Activated CD4-positive, alpha-beta T cell treated with anti-CD3 and anti-CD28 coated beads, Interleukin-2, Interleukin-4, amounts not matched to agents 100 ng/mL and 50 ng/mL, durations not matched to agents 16 hours and 8 hours (primary cell): ENCODE measurements at places on chromosomes 2 and 18.

GRCh38 chr2:34371711-34372110 is 772.6 kb upstream of the FAM98A start:
- DNase-seq: no peak

- DNase-seq: no peak
Observed at GRCh38 chr2:73043276-73043675, 28.2 kb downstream of the SFXN5 start.

GRCh38 chr2:220228310-220229006 is 601.0 kb downstream of the SLC4A3 start:
- DNase-seq: no peak

DNA sequence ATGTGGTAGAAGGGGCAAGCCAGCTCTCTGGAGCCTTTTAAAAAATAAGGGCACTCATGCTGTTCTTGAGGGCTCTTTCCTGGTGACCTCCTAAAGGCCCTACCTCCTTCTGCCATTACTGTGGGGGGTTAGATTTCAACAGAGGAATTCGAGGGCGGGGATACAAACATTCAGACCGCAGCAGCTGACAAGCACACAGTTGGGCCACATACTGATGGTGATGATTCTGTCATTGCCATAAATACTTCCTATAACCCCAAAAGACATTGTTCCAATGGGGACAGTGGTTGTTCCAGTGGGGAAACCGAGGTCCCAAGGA is 67.0 kb downstream of the TSHZ1 start:
- no peak for DNase-seq

GRCh38 chr2:111965062-111965461 is 66.7 kb downstream of the MERTK start:
- DNase-seq: no peak
